Body of pancreas (tissue), 4 donors: ENCODE measurements at places on chromosomes 7 and 10.

- peaks cover 3% of the 10 kb centered on the region for H3K4me1 ChIP-seq
- H3K36me3 ChIP-seq: no peaks in the 10 kb centered on the region
- H3K27me3 ChIP-seq: no peaks in the 10 kb centered on the region
- H3K4me3 ChIP-seq: no peak overlapping the region
- DNase-seq: no peak
These were observed 94.5 kb upstream of the CELF2 start for GRCh38 chr10:10923029-10923651.

- DNase-seq: no peak
- H3K4me1 ChIP-seq: peaks cover 43% of the 10 kb centered on the region
- no peak overlapping the region for H3K27ac ChIP-seq
- no peaks in the 10 kb centered on the region for H3K36me3 ChIP-seq
- no peaks in the 10 kb centered on the region for H3K27me3 ChIP-seq
- H3K4me3 ChIP-seq: no peak overlapping the region
These were observed 88.2 kb downstream of the PARD3 start for GRCh38 chr10:34726862-34727261.

GRCh38 chr10:117400329-117400728, 25.1 kb upstream of the PDZD8 start:
- H3K4me3 ChIP-seq: no peak overlapping the region
- no peak overlapping the region for H3K27ac ChIP-seq
- no peaks in the 10 kb centered on the region for H3K4me1 ChIP-seq
- DNase-seq: no peak
- H3K27me3 ChIP-seq: no peaks in the 10 kb centered on the region
- H3K36me3 ChIP-seq: no peaks in the 10 kb centered on the region

GRCh38 chr7:94907811-94908322, 473 bp downstream of the PPP1R9A start:
- no peaks in the 10 kb centered on the region for H3K36me3 ChIP-seq
- no peaks in the 10 kb centered on the region for H3K27me3 ChIP-seq
- H3K4me3 ChIP-seq: peak overlapping the region; percentile 24
- H3K4me1 ChIP-seq: peaks cover 17% of the 10 kb centered on the region
- peak overlapping the region; percentile 86 for H3K27ac ChIP-seq
- DNase-seq: peak; percentile 22

DNA sequence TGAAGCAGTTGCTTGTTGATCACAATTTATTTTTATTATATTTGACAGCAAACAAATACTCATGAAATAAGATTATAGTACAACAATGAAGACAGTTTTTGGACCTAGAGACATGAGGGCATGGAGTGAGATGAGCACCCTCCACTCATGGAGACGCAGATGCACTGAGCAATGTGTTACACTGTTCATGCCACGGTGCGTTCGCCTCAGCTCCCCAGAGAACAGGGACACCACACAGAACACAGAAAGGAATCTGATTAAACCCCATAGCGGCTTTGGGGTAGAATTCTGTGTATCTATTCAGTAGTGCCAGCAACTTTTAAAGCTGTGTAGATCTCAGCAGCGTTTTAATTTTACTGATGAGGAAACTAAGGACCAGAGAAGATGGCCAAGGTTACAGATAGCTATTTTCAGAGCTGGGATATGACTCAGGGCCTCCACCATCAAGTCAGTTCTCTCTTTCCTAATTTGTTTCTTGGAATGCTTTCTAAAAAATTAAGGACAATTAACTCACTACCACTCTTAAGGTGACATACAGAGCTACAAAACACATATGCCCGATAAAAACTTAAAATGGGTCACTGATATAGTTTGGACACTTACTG, 33.6 kb downstream of the FAM25A start:
- no peak for DNase-seq
- no peaks in the 10 kb centered on the region for H3K4me1 ChIP-seq
- H3K4me3 ChIP-seq: no peak overlapping the region
- peaks cover 31% of the 10 kb centered on the region for H3K36me3 ChIP-seq
- no peaks in the 10 kb centered on the region for H3K27me3 ChIP-seq
- no peak overlapping the region for H3K27ac ChIP-seq

GRCh38 chr10:93079663-93080349, 6.1 kb downstream of the CYP26A1 start:
- peaks cover 5% of the 10 kb centered on the region for H3K4me1 ChIP-seq
- peaks cover 6% of the 10 kb centered on the region for H3K27me3 ChIP-seq

DNA sequence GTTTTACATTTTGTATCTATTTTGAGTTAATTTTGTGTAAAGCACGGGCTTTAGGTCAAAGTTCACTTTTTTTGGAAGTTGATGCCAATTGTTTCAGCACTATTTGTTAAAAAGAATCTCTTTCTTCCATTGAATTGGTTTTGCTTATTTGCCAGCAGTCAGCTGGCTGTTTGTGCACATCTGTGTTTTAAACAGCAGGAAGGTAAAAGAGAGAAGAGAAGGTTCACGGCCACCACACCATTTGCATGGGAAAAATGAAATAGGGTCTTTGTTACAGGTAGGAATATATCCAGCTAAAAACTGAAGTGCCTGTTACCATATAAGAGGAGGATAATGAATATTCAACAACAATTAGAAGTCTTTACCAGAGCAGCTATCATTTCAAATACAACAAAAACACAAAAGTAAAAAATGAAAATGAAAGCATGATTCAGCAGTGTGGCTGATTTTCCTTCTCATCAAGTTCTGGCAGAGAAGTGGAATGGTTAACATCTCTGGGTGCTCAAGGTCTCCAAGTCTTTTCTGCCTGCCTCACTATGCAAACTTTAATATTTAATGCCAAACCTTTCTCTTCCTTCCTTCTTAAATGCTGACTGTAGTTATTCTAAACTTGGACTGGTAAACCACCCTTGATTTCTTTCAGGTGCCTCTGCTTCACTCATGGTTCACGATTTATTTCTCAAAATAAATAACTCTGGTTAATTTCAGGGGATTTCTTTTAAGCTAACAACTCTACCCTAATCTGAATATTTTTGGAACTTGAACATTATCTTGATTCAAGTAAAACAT, 841.5 kb downstream of the GRM8 start:
- H3K4me3 ChIP-seq: no peak overlapping the region
- H3K27me3 ChIP-seq: no peaks in the 10 kb centered on the region
- H3K4me1 ChIP-seq: peaks cover 5% of the 10 kb centered on the region
- H3K36me3 ChIP-seq: no peaks in the 10 kb centered on the region

DNA sequence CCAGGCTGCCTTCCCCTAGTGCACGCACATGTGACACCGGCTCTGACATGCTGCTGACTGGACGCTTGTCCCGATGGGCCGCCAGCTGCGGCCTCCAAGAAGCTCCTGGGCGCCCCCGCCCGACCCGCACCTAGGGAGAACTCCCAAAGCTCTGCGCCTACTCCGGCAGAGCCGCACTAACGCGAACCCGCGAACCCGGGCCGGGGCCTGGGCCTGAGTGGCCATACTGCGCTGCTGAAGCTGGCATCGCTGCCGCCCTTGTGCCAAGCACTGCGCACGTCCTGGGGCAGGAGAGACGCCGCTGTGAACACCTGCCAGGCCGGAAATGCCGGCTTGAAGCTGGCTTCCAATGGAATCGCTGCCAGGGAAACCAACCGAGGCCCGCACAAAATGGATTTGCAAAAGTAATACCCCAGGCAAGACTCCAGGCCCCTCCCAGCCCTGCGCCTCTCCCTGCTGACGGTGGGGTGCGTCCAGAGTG, 85.1 kb downstream of the WASHC2A start:
- DNase-seq: peak; percentile 62
- no peaks in the 10 kb centered on the region for H3K4me1 ChIP-seq
- H3K4me3 ChIP-seq: no peak overlapping the region
- no peak overlapping the region for H3K27ac ChIP-seq
- no peaks in the 10 kb centered on the region for H3K27me3 ChIP-seq

DNA sequence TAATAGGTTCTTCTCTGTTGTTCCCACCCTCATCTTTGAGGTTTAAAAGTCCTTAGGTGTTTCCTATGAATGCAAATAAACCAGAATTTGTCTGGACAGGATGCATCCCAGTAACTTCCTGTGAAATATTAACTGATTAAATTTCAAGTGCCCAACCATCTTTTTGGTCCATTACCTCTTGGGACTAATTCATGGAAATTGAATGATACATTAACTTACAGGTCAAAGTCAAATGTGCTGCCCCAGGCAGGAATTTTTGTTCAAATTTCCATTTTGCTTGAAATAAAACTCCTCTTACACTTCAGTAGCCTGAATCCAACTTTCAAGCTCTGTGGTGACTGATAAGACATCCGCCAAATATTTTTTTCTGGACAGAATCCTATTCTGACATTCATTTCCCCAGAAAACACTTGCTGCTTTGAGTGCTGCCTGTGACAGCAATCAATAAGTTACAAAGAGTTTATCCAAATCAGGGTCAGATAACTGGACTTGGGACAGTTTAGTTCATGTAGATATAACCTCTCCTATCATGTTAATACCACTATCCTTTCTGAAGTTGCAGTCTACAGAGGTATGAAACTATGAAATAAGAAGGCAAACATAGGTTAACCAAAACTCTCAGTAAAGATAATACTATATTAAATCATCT, 383.5 kb downstream of the POM121L12 start:
- no peaks in the 10 kb centered on the region for H3K4me1 ChIP-seq
- no peak overlapping the region for H3K27ac ChIP-seq
- H3K27me3 ChIP-seq: no peaks in the 10 kb centered on the region
- DNase-seq: no peak

- no peak overlapping the region for H3K27ac ChIP-seq
- no peaks in the 10 kb centered on the region for H3K36me3 ChIP-seq
- DNase-seq: no peak
- peaks cover 26% of the 10 kb centered on the region for H3K4me1 ChIP-seq
These were observed 14.3 kb upstream of the RPA3 start for GRCh38 chr7:7732621-7733281.

- DNase-seq: peak; percentile 34
- H3K36me3 ChIP-seq: no peaks in the 10 kb centered on the region
- no peak overlapping the region for H3K27ac ChIP-seq
- no peaks in the 10 kb centered on the region for H3K27me3 ChIP-seq
These were observed 386.2 kb downstream of the KCNMA1 start for GRCh38 chr10:77251297-77252013.

DNA sequence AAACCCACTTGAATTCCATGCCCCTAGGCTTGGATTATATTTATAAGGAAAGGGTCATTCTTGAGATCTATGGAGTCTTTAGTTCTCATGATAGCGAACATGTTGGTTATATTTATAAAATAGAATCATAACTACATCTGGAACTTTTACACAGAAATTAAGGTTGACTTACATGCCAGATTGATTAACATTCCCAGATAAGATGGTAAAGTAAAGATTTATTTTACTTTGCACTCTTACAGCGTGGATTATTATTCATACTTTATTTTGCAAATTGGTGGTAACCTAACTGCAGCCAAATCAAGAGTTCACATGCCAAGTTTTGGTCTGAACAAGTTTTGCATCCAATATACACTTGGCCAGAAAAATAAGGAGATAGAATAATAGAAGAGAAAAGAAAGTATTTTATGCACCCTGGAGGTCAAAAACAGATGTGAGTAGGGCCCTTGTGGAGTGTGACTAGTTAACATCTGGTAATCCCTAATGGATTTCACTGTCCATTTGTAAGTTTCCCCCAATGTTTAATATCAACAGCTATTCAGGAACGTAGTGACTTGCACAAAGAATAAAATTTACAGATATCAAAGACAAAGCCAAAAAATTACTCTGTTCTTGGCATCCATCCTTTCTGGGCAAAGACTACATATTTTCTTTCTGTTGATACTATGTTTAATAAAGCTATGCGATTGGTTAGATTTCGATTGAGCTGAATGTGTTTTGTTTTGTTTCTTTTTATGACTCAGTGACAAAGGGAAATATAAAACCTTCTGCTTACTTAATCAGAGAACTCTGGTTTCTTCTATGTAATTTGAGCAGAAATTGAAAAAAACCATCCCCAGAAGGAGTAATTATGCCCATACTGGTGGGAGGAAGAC, 10.1 kb upstream of the TMEM26 start:
- no peaks in the 10 kb centered on the region for H3K27me3 ChIP-seq
- DNase-seq: no peak
- no peaks in the 10 kb centered on the region for H3K36me3 ChIP-seq
- no peak overlapping the region for H3K27ac ChIP-seq
- H3K4me3 ChIP-seq: no peak overlapping the region

DNA sequence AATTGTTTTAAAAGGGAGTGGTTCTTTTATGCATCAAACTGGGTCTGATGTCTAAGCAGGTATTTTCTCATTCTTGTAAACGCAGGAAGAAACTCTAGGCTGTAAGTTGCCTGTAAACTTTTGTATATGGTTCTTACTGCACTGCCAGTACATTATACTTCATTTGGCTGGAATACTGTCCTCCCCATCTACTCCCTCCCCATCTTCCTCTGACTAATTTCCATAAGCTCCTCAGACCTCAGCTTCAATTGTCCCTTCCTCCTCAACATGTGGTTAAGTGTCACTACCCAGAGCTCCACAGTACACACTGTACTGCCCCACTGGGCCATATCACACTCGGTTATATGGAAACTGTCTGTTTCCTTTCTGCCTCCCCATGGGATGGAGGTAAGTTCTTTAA, 161.4 kb upstream of the MDFIC start:
- H3K4me3 ChIP-seq: no peak overlapping the region
- no peak overlapping the region for H3K27ac ChIP-seq
- H3K27me3 ChIP-seq: no peaks in the 10 kb centered on the region
- H3K36me3 ChIP-seq: no peaks in the 10 kb centered on the region
- DNase-seq: no peak
- no peaks in the 10 kb centered on the region for H3K4me1 ChIP-seq
